ENCODE measurements at places on chromosomes 12 and 14. TPM values are rescaled to one million over a fixed set of nuclear protein-coding genes. Genes with fewer than 3 reads are reported as not detected.

- no peak for DNase-seq
- no peaks in the 10 kb centered on the region for H3K4me1 ChIP-seq
- peaks cover 9% of the 10 kb centered on the region for H3K27me3 ChIP-seq
- no peak overlapping the region for H3K27ac ChIP-seq
- no peaks in the 10 kb centered on the region for H3K36me3 ChIP-seq
- no peak overlapping the region for H3K4me3 ChIP-seq
These were observed 20.7 kb downstream of the IQSEC3 start for GRCh38 chr12:87315-87714.

DNA sequence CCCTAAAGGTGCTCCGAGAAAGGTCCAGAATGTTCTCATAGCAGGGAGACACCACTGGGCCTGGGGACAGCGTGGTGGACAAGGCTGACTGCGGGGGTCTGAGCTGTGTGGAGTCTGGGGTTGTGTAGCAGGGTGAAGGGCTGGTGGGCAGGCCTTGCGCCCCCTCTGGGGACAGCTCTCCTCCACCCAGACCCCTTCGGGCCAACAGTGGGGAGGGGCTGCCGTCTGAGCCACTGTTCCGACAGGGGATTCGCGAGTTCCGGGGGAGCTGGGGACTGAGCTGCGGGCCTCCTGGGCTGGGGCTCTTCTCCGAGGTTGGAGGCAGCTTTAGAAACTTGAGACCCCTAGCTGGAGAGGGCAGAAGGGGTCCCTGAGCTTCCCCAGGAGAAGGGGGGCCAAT, 32.1 kb downstream of the NCKAP5L start:
- H3K27ac ChIP-seq: no peak overlapping the region
- peaks cover 2% of the 10 kb centered on the region for H3K36me3 ChIP-seq
- H3K27me3 ChIP-seq: no peaks in the 10 kb centered on the region

GRCh38 chr12:24025153-24025798, 75.8 kb upstream of the SOX5 start:
- no peak overlapping the region for H3K4me3 ChIP-seq
- H3K4me1 ChIP-seq: no peaks in the 10 kb centered on the region
- no peaks in the 10 kb centered on the region for H3K27me3 ChIP-seq
- no peaks in the 10 kb centered on the region for H3K36me3 ChIP-seq
- DNase-seq: no peak
- no peak overlapping the region for H3K27ac ChIP-seq

DNA sequence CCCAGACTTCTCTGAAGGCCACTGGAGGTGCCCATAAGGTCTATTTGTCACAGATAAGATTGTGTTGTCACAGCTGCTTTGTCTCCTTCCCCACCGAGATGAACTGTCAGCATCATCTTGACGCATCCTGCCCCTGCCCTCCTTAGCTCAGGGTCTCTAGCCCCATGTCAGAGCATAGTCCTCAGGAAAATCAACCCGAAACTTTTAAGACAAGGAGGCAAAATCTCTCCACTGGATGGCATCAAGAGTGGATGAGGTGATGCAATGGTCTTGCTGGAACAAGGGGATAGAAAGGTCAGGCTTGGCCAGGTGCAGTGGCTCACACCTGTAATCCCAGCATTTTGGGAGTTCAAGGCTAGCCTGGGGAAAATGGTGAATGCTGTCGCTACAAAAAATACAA, 8.2 kb downstream of the KRT79 start:
- no peak overlapping the region for H3K4me3 ChIP-seq
- no peaks in the 10 kb centered on the region for H3K36me3 ChIP-seq
- DNase-seq: no peak
- H3K27ac ChIP-seq: no peak overlapping the region
- peaks cover 7% of the 10 kb centered on the region for H3K4me1 ChIP-seq
- no peaks in the 10 kb centered on the region for H3K27me3 ChIP-seq

- H3K27me3 ChIP-seq: peaks cover 21% of the 10 kb centered on the region
- DNase-seq: no peak
- H3K27ac ChIP-seq: no peak overlapping the region
- no peak overlapping the region for H3K4me3 ChIP-seq
These were observed 4.1 kb upstream of the RBM19 start for GRCh38 chr12:113970211-113970610.

FAR2 gene
- 8.1 TPM for total RNA-seq

Measured in activated CD4-positive, alpha-beta T cell treated with anti-CD3 and anti-CD28 coated beads for 36 hours (primary cell).